Activated CD8-positive, alpha-beta T cell treated with anti-CD3 and anti-CD28 coated beads, Interleukin-2, amount 10 ng/mL, durations not matched to agents 7 days and 5 days (primary cell): ENCODE measurements at places on chromosomes 6 and 20.

DNA sequence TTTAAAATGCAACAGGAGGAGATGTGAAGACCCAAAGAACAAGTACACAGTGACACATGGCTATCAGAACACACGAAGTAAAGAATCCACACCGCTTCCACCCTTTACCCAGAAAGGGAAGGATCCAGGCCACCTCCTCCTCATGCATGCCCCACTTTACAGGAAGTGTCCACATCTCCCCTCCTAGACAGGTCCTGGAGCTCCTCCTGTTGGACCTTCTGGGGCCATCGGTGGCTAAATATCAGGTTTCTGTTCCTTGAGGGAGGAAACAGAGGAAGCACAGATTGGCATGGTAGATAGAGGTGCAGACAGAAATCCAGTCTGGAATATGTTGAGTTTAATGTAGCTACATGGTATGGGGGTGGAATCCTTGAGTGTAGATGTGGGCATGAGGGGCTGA, 10.9 kb downstream of the NINL start:
- no peak for DNase-seq

GRCh38 chr20:50819349-50819748, 24.5 kb downstream of the BCAS4 start:
- no peak for DNase-seq

DNA sequence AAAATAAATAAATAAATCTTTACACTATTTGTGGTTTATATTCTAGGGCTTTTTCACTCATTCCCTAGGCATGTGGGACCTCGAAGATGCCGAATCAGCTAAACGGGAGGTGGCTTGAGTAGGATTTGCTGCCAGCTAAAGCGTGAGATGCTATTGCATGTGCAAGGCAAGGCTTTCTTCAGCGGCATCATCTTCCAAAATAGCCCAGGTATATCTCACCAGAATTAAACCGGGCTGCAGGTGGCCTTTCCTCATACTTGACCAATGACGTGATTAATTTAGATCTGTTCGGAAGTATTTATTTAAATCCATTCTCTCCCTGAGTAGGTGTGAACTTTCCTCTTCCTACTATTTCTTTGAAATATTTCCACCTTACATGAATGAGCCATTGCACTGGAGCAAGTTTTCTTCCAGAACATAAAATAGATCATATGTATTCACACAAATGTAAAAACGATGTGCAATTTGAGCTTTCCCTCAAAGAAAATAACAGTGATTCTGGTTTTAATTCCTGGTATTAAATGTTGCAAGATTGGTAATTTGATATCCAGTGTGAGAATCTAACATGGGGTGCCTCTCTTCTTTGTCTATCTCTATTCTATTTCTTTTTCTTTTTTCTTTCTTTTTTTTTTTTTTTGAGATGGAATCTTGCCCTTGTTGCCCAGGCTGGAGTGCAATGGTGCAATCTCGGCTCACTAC, 24.3 kb upstream of the ZNF217 start:
- DNase-seq = no peak

- no peak for DNase-seq
Observed at GRCh38 chr6:18329776-18330175, 57.4 kb upstream of the RNF144B start.

DNA sequence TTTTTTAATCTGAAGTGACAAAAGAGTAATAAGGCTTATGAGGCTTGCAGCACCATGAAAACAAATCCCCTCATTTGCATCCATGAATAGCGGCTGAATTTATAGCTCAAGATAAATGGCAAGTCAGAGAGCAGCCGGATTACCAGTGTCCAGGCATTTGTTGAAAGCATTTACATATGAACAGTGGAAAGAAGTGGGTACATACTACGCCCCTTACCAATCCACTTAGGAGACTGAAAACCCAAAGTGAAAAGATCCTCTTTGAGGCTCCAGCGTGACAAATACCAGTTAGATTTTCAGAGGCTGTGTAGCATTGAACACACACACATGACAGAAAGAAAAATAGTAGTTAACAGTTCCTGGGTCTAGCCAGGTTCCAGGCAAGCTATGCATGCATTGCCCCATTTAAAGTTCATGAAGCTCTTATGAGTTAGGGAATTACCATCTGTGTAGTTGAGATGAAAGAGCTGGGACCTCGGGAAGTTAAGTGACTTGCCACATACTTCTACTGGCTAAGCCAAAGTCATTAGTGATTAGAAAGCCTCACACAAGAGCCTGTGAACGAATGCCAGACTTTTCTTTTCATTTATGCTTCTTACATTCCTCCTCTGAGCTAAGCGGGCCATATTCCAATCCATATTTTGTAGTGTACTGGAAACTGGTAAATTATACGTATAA, 28.3 kb upstream of the NHSL1 start:
- no peak for DNase-seq
